Activated CD4-positive, alpha-beta T cell treated with anti-CD3 and anti-CD28 coated beads, Interleukin-2, amount 10 ng/mL, durations not matched to agents 7 days and 5 days (primary cell): ENCODE measurements at places on chromosomes 16 and 17.

DNA sequence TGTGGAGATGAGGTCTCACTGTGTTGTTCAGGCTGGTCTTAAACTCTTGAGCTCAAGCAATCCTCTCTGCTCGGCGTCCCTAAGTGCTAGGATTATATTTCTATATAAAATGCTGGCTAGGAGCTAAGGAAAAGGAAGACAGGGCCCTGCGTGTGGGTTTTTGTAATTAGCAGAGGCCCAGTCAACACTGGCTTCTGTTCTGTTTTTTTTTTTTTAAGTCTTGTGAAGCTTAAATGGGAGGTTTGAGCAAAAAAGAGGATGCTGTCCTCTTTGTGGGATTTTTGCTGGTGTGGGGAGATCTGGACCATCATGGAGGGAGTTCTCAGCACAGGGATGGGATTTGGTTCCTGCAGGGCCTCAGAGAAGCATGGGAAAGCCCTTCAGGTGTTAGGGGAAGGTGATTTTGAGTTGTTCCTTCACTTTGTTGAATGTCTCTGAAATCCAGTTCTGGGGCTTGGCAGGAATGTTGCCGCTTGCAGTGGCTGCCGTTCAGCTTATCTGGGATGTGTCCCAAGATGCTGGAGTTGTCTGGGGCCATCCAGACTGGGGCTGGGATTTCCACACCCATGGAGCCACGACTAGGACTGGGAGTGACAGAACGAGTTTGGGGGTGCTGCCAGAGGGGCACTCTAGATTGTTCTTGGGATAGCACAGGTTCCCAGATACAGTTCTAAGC, 4.2 kb downstream of the PYCARD start:
- no peak for DNase-seq

- DNase-seq: no peak
These were observed 33.7 kb downstream of the TEKT3 start for GRCh38 chr17:15307710-15308111.

GRCh38 chr17:57889252-57889651, 39.4 kb upstream of the MRPS23 start:
- no peak for DNase-seq

GRCh38 chr17:33501185-33501584, 208.1 kb upstream of the ASIC2 start:
- no peak for DNase-seq

GRCh38 chr17:73423159-73423715, 111.4 kb upstream of the CDC42EP4 start:
- DNase-seq: no peak
